ENCODE measurements at places on chromosomes 7 and 10.

GRCh38 chr10:119477444-119477843 is 65.1 kb downstream of the RGS10 start:
- DNase-seq = no peak

DNA sequence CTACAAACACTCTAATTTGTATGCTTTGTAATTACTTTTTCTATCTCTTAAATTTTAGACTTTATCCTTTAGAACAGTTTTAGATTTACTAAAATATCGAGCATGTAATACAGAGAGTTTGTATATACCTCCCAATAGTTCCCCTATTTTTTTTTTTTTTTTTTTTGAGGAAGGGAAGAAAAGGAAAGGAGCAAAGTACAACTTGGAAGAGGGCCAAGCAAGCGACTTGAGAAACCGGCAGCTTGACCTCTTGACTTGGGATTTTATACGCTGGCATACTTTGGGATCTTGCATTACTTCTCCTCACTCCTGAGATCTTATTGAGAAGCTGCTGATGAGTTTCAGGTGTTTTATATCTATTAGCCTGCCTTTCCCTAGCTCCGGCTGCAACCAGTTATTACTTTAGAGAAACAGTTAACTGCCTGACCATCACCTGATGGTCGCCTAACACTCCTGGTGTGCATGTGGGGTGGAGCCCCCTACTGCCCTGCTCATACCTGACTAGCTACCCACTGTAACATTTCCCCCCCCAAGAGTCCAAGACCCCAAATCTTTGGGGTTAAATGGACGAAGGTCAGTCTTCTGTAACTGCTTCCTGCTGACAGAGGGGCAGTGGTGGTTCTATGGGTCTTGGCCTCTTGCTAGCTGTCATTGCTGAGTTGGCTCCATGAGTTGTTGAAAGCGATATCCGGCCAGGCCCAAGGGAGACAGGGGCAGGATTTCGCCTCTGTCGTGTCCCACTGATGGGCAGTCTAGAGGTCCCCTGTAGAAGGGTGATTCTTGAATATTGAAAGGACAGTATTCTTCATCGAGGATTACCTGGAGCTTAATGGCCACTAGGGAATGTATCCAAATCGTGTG is 28.5 kb downstream of the MKLN1 start:
- DNase-seq = peak; percentile 43

- no peak for DNase-seq
Observed at GRCh38 chr7:22291977-22292376, 65.0 kb downstream of the RAPGEF5 start.

GRCh38 chr7:157394246-157395191 is 57.7 kb downstream of the DNAJB6 start:
- DNase-seq = no peak

DNA sequence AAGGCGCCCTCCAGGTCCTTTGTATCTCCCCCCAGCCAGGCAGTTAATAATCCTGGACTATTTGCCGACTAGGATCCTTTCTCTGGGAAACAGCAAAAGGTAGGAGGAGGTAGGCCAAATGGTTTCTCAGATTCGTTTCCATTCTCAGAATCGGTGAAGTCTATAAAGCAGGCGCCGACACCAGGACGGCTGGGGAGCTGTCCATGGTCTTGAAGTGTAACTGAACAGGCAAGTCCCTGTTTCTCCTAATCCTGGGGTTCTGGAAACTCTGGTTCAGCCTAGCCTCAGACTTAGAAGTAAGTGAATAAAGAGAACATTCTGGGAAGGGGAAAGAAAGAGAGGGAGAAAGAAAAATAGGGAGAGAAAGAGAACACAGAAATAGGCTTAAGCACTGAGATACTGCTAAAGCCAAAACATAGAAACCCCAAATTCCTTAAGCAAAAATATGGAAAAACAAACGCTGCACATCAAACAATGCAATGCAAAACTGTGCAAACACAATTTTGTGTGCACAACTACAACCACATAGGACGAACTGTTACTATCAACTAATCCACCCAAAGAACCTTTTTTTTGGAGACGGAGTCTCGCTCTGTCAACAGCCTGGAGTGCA is 11.1 kb upstream of the INA start:
- DNase-seq = peak; percentile 83

DNA sequence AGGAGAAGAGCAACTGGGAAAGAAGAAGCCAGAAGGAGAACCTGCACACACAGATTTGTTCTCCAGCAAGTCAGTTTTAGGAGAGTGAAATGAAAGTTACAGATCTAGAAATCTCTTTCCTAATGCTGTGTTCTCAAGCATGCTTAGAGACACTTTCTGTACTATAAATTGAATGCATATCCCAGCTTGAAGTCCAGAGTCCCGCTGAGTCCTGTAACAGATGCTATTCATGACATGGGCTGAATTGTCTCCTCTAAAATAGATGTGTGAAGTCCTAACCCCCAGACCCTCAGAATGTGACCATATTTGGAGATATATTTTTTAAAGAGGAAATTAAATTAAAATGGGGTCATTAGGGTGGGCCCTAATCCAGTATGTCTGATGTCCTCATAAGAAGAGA is 46.9 kb upstream of the GJD4 start:
- no peak for DNase-seq

DNA sequence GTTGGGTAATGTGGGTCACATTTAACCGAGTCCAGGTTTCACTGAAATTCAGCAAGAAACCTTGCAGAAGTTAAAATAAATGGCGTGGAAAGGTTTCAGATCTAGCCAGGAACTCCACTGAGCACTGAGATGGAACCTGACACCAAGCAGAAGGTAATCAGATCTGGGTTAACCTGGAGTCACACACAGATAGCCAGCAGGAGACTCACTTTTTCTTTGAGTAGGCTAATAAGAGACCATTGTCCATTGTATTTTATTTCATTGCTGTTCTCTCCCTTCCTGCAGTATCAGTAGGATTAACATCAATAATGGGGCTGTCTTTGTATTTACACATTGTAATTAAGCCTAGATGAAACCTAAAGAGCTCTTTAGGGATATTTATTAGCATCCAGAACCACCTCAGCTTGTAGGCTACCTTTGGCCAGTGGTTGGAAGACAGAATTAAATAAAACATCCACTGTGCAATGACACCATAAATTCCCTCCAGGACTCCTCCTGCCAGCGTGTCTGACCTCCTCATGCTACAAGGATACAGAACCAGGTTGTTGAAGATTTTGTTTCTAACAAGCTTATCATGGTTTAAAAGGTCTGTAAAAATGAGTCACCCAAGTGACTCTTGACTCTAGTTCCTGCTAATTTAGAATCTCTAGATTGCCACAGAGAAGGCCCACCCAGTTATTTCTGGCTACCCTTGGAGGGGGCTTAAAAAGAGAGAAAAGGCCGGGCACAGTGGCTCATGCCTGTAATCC is 151.1 kb downstream of the SORCS1 start:
- DNase-seq = no peak

- no peak for DNase-seq
Observed at GRCh38 chr7:122767339-122767738, 64.6 kb upstream of the RNF148 start.

DNA sequence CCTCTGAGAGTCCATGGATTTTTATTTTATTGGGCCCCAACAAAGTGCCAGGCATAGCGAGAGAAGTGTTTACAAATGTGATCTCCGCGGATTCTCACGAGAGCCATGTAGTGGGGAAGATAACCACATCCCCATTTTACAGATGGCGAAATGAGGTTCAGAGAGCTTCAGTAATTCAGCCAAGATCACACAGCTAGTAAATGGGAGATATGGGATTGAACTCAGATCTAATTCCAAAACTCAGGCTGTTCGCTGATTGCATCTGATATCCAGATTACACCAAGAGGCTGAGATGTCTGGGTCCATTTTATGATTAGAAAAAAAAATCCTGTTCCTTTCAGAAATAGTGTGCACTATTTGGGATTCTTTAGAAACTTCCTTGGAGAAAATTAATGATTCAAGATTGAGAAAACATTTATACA is 1.3 kb downstream of the FAS start:
- DNase-seq = peak; percentile 65

GRCh38 chr10:7887174-7887816 is 69.0 kb downstream of the TAF3 start:
- peak; percentile 64 for DNase-seq

GRCh38 chr10:133159611-133159949 is 439 bp upstream of the KNDC1 start:
- DNase-seq = no peak

DNA sequence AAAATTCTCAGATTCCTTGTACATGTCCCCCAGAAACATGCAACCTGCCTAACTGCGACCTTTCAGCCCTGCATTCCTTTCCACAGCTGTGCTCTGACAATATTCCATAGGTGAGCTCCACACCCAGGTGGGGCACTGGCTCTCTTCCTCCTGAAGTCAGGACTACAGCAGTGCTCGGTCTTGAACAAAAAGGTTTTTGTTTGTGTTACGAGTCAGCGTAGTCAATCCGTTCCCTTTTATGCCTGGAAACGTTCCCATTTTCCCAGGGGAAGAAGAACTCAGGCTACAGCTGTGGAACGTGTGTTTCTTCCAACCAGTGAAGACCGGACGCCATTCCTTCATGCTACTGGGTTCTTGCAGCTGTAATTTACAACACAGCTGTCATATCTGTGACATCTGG is 52.4 kb upstream of the PFKP start:
- DNase-seq = no peak

DNA sequence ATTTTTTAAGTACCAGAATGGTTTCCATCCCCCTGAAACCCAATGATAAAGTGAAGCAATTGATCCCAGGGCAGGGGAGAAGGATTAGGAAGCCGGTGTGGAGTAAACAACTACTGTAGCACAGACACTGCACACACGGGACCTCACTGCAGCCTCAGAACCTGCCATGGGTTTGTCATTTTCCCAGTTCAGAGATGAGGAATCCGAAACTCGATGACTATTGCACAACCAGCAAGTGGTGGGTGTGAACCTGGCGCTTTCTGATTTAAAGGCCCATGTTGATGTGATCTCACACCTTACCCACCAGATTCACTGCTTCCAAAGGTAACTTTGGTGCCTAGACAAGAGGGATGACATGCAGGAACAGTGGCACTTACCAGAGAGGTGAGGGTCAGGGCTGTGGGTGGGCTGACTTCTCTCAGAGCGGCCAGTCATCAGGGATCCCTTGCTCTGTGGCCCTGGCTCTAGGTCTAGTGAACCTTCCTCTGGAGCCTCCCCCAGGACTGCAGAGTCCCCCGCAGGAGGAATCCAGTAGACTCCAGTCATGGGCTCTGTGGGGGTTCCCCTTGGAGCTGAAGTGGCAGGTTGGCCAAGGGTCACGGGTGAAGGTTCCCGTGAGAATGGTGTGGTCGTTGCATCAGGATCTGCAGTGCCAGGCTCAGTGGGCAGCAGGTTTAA is 62.8 kb downstream of the PKD1L1 start:
- no peak for DNase-seq

- peak; percentile 98 for DNase-seq
Observed at GRCh38 chr10:89516149-89516832, 19.1 kb downstream of the SLC16A12 start.

Data from cardiac fibroblast (primary cell).